ENCODE measurements at places on chromosomes 1 and 21.

DNA sequence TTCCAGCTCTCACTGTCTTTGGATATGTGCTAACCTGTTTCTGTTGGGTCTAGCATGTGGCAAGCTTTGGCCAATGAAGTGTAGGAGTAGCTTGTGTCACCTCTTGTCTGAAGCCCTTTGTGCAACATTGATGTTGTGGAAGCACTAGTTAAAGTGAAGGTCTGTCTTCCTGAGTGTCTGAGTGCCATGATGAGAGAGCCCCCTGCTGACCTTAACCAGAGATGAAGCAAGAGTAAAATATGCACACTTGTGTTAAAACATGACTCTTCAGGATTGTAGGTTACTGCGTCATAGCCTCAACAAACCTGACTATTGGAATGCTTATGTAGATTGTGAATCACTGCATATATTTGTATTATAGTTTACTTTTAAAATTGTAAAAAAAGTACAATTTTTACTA, 103.7 kb downstream of the NCAM2 start:
- no peak for DNase-seq

DNA sequence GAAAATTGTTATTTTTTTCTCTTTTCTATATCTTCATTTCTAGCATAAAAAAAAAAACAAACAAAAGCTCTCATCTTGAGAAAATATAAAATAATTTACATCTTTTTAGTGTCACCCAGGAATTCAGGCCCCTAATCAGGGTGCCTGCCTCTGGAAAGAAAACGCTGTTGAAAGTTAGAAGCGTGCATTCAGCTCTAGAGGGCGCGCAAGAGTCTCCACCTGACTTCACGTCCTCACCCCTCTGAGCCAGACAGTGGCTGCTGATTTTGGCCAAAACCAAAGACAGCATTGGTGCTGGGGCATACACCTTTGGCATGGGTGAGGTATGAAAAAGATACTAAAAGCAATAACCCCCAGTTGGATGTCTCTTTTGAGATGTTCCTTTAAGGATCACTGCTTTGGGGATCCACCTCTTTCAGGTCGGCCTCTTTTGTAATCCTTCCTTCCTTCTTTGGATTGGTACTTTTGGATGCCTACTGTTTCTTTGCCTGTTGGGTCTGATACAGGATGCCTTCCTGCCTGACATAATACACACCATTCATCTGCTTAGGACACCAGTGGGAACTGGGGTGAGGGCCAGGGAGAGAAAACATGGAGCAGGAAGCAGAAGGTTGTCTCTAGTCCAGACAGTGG, 77.6 kb upstream of the CHRM3 start:
- no peak for DNase-seq

GRCh38 chr1:221663321-221663720, 78.6 kb downstream of the DUSP10 start:
- DNase-seq: no peak

DNA sequence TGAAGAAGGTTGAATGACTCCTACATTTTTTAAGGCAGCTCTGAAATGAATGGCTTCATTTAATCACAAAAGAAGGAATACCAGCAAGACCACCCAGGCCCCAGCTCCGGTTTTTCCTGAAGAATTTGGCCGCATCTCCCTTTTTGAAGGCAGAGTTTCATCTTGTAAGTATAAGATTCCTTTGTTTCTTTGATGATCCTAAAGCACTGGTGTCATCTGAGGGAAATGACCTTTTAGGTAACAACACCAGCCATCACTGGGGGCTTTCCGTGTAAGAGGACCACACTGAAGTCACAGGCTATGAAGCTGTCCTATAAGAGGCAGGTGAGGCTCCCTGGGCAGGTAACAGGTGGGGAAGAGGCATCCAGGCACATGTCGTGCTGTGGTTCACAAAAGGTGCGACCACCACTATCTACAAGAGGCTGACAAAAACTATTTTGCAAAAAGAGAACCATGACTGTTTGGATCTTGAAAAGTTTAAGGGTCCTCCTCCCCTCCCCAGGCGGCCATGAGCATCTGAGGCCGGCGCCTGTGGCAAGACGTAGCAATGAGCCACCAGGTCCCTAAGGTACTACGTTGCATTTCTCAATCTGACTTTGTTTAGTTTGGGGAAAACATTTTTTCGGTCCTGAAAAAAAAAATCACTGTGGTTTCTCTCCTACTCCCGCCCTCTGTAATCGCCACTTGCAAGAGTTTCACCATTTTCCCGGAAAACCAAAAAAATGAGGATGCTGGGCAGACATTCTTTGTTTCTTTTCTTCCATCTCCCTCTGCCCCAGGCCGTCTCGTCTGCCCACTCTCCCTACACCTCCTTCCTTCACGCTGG, 46.3 kb upstream of the IRF2BP2 start:
- no peak for DNase-seq

GRCh38 chr1:33925586-33925985, 61.7 kb downstream of the HMGB4 start:
- no peak for DNase-seq

GRCh38 chr1:27563591-27564471, 40.1 kb downstream of the AHDC1 start:
- DNase-seq: peak; percentile 46

DNA sequence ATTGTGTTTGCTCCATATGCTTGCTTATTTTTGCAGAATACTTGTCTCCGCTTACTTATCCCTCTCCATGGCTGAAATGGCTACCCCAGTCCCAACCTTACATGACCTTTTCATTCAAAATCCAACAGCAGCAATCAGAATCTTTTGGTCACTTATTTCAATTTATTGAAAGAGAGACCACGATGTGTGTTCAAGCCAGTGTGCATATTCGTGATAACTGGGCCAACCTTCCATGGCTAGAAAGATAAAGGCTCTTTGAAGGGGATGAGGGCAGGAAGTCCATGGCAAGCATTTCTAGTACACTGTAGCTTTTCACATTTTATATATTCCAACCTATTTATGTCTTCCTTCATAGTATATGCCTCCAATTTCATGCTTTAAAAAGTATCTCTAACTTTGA, 23.1 kb downstream of the HSD11B1 start:
- DNase-seq: no peak
